Keratinocyte (primary cell): ENCODE measurements at places on chromosomes 5 and 9. TPM values are rescaled to one million over a fixed set of nuclear protein-coding genes. Genes with fewer than 3 reads are reported as not detected.

ORM1 gene
- polyA plus RNA-seq = not detected in 3 replicates

CNTFR gene
- 0.42 to 1.5 TPM (median 0.66 TPM) in 3 replicates for polyA plus RNA-seq

DNA sequence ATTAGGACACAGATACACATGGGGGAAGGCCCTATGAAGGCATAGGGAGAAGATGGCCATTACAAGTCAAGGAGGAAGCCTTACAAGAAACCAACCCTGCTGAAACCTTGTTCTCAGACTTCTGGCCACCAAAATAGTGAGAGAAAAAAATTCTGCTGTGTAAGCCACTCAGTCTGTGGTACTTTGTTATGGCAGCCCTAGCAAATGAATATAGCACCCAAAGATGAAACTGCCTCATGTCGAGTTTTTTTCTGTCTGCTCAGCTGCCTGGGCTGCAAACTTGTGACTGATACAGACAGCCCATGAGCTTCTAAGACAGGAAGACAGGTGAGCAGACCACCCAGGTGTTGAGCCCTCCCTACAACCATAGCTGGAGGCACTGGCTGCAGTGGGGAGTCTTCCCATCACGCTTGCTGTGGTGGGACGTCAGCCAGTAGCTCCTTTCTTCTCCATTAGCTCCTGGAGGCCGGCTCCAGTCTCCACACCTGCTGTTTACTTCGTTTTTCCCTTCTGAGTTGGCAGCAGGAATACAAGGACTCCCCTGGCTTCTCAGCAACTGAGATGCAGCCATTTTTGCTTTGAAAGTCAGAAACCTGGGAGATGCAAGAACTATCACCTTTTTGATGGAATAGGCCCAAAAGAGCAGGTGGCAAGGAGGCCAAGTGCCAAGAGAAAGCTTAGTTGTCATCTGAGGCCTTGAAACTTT, 164.9 kb downstream of the SEMA6A start:
- DNase-seq = no peak

DNA sequence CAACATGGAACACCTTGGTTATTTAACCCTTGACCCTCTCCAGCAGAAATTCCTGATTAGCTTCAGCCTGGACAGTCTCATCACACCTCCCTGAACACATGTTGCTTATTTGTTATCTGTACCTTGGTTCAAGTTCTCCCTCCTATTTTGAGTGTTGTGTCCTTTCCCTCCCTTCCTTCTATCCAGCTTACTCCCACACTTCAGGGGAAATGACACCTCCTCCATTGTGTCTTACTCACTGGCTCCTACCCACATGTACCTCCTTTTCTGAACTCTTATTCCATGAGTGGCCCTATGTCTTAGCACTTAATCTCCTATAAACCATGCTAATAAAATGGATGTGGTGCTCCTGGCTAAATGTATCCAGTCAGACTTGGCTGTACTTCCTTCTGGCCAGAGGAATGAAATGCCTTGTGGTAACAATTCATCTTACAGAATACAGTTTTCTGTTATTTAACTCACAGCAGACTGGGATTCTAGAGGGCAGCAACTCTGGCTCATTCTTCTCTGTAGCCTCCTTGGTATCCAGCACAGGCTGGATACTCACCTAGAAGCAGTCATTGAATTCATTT, 11.2 kb downstream of the LIX1 start:
- DNase-seq = no peak

DNA sequence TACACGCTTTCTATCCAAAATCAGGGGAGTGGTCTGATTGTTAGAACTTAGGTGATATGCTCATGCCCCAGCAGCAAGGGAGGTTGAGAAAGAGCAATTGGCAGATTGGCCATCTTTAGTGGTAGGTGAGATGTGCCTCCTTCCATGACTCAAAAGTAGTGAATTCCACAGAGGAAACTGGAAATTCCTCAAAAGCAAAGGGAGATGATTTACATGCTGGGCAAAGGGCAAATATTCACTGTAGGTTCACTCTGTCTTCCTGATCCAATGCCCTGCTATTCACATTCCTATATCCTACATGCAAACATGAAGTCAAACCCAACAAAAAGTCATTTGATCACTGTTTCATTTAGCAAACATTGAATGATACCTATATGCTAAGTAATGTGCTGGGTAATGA, 130.1 kb upstream of the ZNF608 start:
- DNase-seq = no peak

- no peak for DNase-seq
Observed at GRCh38 chr5:31033295-31033694, 160.2 kb upstream of the CDH6 start.

DNA sequence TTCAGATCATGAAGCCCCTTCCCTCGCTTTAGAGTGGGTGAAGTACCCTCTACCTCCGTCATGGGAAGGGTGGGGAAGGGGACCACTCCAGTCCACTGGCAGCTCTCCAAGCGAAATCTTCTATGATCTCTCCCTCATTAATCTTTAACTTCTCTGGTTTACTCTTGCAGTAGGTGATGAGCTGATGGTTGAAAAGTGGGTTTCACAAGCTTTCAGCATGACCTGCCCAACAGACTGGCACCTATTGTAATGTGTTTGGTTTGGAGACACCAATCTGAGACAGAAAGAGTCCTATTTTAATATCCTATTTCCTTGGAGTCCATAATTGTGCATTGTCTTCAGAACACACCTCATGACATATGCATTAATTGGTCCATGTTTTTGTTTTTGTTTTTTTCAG, 70.8 kb upstream of the TGFBR1 start:
- DNase-seq = no peak

SLC6A3 gene
- 0.03 TPM in 1 of 3 replicates, not detected in the others for polyA plus RNA-seq
